ENCODE measurements at places on chromosomes 2 and 18.
A peak's percentile ranks its signal among the peaks of the same experiment; 100 is the strongest.

- DNase-seq = no peak
Observed at GRCh38 chr2:73963385-73964120, 21.2 kb upstream of the TET3 start.

GRCh38 chr2:127683757-127684156, 8.4 kb upstream of the LIMS2 start:
- peak; percentile 50 for DNase-seq

GRCh38 chr2:19461504-19462255, 103.3 kb upstream of the OSR1 start:
- DNase-seq = no peak

DNA sequence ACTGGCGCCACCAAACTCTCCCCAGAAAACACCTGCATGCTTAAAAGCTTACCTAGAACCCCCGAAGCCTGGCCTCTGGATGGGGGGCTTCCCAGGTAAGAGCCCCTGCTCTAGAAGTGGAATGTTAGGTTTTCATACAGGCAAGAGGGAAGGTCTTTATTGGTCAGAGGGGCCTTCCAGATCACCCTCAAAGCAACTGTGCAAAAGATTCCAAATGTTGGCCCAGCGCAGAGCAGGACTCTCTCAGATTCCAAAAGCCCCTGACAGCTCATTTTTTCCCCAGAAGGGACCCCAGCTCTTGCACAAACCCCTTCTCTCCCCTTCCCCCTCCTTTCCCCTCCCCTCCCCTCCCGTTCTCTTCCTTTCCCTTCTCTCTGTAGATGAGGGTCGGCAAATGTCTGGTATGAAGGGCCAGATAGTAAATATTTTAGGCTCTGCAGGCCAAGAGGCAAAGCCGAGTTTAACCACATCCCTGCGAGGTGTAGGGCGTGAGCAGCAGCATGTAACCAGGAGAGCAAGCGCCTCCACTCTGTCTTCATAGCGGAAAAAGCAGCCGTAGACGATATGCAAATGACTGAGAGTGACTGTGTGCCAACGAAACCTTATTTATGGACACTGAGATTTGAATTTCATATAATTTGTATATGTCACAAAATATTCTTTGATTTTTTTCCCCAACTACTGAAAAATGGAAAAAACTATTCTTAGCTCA, 116.9 kb downstream of the SMAD7 start:
- no peak for DNase-seq

GRCh38 chr2:13488965-13489364, 772.2 kb downstream of the TRIB2 start:
- DNase-seq = no peak

DNA sequence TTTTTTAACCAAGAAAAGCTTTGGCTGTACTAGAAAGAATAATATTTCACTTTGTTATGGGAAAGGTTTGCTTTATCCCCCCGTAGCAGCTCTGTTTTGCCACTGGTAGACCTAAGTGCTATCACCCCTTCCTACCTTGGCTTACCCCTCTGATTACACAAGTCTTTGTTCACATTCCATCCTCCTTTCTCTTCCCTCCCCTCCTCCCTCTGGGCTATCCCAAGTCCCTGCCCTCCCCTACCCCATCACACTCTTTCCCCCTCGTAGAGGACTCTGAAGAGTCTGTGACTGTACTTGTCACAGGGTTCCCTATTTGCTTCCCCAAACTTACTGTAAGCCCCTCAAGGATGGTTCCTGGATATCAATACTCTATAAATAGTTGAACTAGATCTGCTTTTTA, 152.9 kb upstream of the NOSTRIN start:
- DNase-seq = no peak

DNA sequence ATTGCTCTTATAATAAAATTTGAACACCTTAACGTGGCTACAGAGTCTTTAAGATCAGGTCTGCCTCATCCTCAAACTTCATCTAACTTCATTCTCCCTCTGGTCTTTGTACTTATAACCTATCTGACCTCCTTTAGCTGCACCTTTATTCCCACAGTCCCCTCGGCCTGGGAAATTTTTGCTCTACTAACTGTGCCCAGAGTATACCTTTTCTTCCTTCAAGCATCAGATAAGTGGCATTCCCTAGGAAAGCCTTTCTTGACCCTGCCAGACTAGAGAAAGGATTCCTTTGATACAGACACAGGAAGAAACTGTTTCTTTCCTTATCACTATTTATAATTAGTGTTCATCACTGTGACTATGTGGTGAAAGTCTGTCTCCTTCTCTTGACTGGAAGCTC, 79.2 kb upstream of the RPRM start:
- no peak for DNase-seq

- DNase-seq = no peak
Observed at GRCh38 chr18:79048245-79048632, 21.0 kb upstream of the ATP9B start.

- DNase-seq = peak; percentile 93
Observed at GRCh38 chr18:48885266-48885923, 65.4 kb downstream of the SMAD7 start.

GRCh38 chr2:109064660-109065390, 64.2 kb upstream of the SH3RF3 start:
- DNase-seq = no peak

- peak; percentile 88 for DNase-seq
Observed at GRCh38 chr2:214593727-214594126, 182.9 kb downstream of the VWC2L start.

GRCh38 chr2:221569871-221570270, 2.2 kb downstream of the EPHA4 start:
- DNase-seq = no peak

DNA sequence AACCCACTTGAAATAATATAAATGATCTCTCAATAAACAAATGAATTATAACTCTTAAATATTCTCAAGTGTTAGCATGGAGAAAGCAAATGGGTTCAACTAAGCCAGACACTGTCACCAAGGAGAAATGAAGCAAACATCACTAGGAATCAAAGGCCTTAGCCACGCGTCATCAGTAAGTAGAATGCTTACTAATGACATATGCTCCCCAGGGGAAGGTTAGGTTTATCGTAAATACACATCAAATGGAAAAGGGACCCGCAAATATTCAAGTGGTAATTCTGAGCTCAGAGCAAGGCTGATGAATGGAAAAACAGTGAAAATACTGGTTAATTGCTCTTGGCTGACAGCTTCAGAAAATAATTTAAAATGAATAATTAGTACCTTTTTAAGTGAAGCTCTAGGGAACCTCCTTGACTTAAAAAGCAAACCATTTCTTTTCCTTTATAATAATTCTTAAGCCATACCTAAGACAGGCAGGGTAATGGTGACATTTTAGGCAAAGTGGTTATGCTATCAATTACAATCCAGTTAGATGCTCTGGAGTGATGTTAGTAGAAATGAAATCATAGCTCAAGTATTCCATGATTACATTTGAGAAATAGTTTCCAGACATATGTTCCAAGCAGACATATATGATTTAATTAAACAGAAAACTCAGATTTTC, 101.5 kb downstream of the ALPK2 start:
- DNase-seq = peak; percentile 40

- DNase-seq = peak; percentile 27
Observed at GRCh38 chr2:233852056-233852455, 2.3 kb downstream of the HJURP start.

DNA sequence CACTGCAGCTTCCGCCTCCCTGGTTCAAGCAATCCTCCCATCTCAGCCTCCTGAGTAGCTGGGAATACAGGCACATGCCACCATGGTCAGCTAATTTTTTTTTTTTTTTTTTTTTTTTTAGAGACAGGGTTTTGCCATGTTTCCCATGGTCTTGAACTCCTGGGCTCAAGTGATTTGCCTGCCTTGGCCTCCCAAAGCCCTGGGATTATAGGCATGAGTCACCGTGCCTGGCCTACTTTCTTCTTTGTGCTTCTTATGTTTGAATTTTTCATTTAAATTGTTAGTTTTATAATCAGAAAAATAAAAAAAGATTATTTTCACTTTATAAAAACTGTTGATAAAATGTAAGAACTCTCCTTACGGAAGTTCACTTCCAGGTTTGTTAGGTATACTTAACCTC, 101.5 kb upstream of the LPIN2 start:
- no peak for DNase-seq

- no peak for DNase-seq
Observed at GRCh38 chr18:55375930-55376329, 212.1 kb downstream of the TCF4 start.

DNA sequence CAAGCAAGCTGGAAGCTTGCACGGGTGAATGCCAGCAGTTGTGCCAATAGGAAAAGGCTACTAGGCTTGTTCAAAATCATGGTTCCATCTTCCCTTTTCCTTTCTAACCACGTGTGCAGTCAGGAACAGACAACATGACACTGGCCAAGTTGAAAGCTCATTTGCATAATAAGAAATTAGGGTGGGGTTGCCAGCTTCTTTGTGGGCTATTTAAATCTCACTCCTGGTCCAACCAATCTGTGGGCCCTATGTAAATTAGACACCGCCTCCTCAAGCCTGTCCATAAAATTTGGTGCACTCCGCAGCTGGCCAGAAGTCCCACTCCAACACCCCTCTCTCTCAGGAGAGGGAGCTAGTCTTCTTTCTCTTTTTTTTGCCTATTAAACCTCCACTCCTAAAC, 1948.4 kb upstream of the PIK3C3 start:
- DNase-seq = no peak

DNA sequence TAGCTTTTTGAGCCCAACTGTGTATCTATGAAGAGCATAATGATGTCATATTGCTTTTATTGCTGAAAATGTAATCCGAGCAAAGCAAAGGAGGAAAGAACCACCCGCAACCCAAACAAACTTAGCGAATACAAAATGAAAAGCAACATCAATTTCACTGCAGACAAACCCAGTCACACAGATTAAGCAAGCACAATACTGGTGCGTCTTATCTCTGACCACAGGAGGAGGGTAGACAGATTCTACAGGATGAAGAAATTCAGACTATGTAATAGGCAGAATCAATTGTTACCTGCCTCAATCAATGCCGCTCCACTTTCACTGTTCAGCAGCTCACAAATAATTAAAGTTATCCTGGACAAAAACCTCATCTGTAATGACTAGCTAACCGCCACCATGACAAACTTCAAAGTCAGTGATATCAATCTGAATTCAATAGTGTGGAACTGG, 115.5 kb upstream of the SP3 start:
- no peak for DNase-seq

GRCh38 chr2:16058256-16058655, 117.9 kb downstream of the MYCN start:
- no peak for DNase-seq

GRCh38 chr2:136236019-136236418, 118.1 kb upstream of the CXCR4 start:
- peak; percentile 13 for DNase-seq

- no peak for DNase-seq
Observed at GRCh38 chr18:1267021-1267420, 362.4 kb downstream of the ADCYAP1 start.

DNA sequence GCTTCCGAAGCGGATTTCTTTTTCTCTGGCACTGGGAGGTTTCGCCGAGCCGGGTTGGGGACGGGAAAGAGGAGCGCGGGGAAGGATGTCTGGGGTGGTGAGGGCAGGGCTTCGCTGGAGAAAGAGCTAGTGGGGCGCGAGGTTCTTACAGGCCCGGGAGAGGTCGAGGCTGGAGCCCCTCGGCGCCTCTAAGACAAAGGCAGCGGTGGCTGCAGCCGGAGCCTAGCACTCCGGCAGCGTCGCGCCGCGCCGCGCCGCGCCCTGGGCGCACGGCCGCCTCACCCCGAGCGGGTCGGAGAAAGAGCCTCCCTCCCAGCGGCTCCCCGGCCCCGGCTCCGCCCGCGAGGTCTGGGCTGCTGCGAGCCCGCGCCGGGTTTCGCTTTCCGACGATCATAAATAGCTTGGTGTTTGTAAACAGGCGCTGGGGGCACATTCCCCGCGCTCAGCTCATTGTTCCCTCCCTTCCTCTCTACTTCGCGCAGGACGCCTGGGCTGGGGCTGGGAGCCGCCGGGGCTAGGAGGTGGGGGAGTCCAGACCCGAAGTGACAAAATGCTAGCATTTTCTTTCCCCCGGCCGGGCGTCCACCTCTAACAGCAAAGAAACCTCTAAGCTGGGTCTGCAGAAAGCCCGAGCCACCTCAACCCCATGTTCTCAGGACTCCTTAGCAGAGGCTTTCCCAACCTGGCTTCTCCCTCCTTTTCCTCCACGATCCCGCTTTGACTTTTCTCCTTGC, 813 bp upstream of the MEIS1 start:
- DNase-seq = peak; percentile 87

- no peak for DNase-seq
Observed at GRCh38 chr2:232963913-232964312, 49.1 kb downstream of the NGEF start.

DNA sequence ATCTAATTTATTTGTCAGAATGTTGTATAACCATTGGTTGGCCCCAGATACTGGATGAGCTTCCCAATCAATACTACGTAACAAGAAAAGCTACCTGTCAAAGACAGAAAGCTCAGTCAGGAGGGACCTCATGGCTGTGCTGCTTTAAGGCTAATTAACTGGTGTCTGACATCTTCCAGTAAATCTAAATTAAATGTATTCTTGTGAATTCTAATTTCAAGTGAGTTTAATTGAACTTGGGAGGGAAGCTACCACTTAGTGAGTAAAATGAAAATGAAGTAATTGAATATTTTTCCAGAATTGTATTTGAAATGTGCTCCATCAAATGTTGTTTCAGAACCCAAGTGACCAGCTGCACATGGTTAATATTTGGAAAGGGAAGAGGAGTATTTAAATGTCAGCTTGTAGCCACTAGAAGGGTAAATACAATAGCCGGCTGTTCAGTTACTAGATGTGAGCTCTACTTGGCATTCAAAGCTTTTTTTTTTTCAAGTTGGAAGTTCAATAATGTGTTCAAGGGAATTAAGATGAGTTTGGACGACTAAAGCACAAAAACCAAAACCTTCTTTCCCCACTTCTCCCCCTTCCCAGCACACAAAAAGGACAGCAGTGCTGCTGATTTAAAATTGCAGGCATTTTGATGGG, 62.0 kb downstream of the GPR39 start:
- DNase-seq = no peak

DNA sequence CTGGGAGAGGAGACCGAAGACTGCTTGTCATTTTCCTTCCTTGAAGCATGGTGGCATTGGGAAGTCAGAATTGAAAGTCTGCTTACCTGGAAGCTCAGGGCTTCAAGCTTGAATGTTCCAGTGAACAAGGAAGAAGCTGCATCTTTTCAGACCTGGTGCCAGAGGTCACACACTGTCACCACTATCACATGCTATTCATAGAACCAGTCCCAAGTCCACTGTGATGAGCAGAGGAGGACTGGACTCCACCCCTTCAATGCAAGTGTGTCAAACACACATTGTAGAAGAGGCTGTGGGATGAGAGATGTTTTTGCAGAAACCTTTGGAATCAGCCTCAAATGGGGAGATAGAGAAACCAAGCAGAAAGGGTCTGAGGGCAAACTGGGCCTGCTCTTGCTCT, 81.4 kb downstream of the LYPD1 start:
- no peak for DNase-seq

All from EH (cell line).